ENCODE measurements at places on chromosomes 3 and 15. TPM values are rescaled to one million over a fixed set of nuclear protein-coding genes. Genes with fewer than 3 reads are reported as not detected.

- DNase-seq = no peak
Observed at GRCh38 chr15:39649757-39650156, 68.9 kb downstream of the THBS1 start.

- no peak for DNase-seq
Observed at GRCh38 chr3:31966978-31967591, 14.0 kb downstream of the OSBPL10 start.

- DNase-seq = no peak
Observed at GRCh38 chr15:59186501-59186900, 20.1 kb upstream of the LDHAL6B start.

- no peak for DNase-seq
Observed at GRCh38 chr15:72197460-72198355, at the start of gene GRAMD2A. GRAMD2A (minus strand) TSS chr15:72197787.

DNA sequence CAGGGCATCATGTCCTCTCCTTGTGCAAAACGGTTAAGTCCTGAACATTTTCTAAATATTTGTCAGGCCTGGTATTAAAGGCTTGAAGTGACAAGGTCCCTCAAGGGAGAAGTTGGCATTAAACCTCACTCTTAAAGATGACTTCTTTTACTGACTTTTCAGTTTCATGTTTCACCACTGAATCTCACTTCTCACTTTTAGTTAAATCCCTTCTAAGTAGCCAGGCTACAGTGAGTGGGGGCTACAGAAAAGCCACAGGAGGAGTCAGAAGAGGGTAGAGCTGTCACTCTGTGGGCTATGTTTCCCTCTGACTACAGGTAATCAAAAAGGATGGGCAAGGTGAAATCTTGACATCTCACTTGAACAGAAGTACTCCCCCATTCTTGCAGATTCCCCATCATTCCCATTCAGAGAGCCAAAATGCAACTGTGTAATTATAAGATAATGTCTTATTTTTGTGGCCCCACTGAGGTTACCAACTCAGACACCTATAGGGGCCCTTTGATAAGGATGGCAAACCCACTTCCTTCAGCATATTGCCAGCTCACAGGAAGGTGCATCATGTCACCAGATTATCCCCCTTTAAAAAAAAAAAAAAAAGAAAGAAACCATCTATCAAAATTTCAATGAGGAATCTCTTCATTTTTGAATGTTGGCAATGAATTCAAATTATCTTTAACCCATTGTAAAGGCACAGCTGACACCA is 790.1 kb upstream of the CFAP20DC start:
- DNase-seq = no peak

GRCh38 chr15:71396536-71397125 is 281.4 kb downstream of the THSD4 start:
- DNase-seq = no peak

The SEMA6D gene
- polyA plus RNA-seq = not detected

DNA sequence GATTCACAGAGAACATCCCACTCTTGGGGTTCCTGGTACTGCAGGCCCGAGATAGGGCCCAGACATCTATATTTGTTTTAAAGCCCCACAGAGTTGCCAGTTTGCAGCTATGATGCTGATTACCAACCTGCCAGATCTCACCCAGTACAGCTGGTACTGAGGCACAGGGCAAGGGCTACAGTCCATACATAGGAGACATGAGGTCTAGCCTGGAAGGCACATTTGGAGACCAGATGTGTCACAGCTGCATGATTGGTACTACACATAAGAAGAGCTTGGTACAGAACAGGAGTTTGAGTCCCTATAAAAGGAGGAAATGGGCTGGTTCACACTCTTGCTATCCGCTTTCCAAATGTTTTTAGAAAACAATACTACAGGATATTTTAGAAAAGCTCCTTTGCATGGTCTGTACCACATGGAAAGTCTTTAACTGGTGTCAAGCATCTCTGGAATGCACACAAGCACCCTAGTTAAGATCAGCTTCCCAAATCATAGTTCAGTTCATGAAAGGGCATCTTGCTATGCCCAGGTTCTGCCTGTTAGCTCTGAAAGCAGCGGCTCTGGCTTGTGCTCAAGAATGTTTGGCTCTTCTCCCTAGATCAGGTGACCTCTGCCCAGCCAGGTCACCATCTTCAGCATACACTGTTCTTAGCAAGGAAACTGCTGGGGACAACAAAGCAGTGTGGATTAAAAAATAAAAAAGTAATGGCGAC is 20.6 kb downstream of the MTMR14 start:
- no peak for DNase-seq

DNA sequence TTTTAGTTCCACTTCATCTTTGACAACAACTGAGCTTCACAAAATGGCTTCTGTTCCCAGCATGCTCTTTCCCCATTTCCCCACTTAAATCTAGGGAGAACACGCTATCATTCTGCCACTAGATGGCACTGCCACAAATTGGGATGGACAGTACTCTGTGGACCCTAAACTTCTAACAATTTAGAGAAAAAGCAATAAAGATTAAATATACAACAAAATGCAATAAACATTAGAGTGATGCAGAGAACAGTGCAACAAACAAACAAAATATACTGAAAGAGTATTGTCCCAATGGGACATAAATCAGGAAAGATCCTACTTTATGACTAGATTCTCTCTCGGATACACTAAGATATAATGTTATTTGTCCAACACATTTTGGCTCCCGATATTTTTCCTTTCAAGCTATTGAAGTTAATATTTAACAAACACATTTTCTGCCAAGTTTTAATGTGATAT is 169.7 kb upstream of the TMCO5A start:
- peak; percentile 32 for DNase-seq

The BNIP2 gene
- 103 TPM for polyA plus RNA-seq
